Hindlimb muscle (tissue), 1 donor: ENCODE measurements at places on chromosomes 6 and 20. TPM values are rescaled to one million over a fixed set of nuclear protein-coding genes. Genes with fewer than 3 reads are reported as not detected.

GRCh38 chr20:24770628-24771541, 178.2 kb upstream of the CST7 start:
- no peak for DNase-seq

- DNase-seq: peak; percentile 90
Observed at GRCh38 chr6:112501705-112502104, 154.6 kb downstream of the RFPL4B start.

DNA sequence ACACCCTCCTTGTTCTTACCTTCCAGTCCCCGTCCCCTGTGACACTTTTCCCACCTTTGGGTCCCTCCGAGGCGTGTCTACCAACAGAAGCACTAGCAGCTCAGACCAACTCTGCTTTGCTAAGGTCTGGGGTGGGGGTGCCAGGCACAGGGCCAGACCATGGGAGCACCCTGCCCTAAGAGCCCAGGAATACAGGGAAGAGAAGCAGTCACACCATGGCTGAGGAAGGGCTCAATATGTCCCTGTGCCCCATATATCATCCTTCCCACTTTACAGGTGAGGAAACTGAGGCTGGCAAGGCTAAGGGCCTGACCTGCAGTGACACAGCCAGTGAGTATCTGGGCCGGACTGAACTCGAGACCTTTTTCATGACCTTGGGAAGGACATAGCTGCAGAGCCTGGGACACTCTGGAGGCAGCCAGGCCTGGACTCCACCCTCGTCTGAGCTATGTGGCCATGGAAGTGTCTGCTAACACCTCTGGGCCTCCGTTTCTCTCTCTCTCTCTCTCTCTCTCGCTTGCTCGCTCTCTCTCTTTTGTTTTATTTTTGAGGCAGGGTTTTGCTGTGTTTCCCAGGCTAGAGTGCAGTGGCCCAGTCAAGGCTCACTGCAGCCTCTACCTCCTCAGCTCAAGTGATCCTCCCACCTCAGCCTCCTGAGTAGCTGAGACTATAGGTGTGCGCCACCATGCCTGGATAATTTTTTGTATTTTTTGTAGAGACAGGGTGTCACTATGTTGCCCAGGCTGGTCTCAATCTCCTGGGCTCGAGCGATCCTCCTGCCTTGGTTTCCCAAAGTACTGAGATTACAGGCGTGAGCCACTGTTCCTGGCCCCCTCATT, 156.7 kb downstream of the GRM4 start:
- no peak for DNase-seq

DNA sequence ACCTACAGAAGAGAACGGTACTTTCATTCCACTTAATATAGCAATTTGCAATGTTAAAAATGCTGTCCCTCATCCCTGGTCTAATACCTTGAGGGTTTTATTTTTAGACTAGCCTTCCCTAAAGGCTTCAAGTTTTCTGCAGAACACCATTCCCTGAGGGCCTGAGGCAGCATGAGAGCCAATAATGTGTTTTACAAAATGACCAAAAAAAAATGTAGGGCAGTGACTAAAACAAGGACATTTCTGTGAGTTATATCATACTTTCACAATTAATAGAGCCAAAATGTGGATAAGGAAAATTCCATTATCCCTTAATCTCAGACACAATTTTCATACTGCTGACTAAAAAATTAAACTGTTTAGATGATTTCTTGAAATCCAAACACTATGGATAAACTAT, 22.7 kb downstream of the GPR63 start:
- no peak for DNase-seq

DNA sequence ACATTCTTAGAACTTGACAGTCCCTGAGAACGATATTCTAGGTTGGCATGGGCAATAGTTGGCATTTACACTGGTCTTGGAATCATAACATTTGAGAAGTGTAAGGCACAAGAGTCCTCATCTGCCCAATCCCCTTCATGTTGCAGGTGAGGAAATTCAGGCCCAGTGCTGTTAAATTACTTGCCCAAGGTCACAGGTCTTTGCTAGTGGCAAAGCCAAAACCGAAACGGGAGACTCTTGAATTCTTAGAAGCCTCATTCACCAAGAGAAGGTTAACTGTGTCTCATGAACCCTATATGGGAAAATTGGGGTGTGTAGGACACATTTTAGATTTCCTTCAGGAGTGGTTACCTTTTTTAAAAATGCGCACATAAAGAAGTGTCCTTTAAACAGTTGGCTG, 7.2 kb downstream of the E2F3 start:
- no peak for DNase-seq

Gene SCRT2
- polyA plus RNA-seq: not detected
